Right atrium auricular region (tissue), 2 donors: ENCODE measurements at places on chromosomes 7 and 10.

GRCh38 chr7:54394834-54395233 is 147.3 kb upstream of the VSTM2A start:
- no peaks in the 10 kb centered on the region for H3K27me3 ChIP-seq
- DNase-seq = no peak
- H3K36me3 ChIP-seq = no peaks in the 10 kb centered on the region
- H3K27ac ChIP-seq = no peak overlapping the region
- no peak overlapping the region for H3K4me3 ChIP-seq
- H3K4me1 ChIP-seq = no peaks in the 10 kb centered on the region

DNA sequence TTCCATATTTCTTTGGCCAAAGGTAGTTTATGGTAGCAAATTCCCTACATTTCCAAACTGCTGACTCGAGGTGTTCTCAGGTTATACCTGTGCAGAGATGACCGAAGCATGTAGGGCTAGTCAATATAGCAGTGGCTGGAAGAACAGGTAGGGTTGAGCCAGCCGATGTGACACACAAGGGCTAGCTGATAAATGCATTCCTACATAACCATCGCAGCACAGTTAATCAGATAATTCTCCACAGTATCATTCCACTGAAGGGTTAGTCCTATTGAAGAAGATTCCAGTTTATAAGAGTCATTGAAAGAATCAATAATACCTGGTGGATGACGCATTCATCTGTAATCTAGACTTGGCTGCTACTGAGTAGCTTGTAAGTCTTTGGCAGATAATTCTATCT is 220.0 kb downstream of the KIF20B start:
- no peak overlapping the region for H3K27ac ChIP-seq
- H3K36me3 ChIP-seq = no peaks in the 10 kb centered on the region
- no peaks in the 10 kb centered on the region for H3K4me1 ChIP-seq
- DNase-seq = no peak
- H3K4me3 ChIP-seq = no peak overlapping the region

GRCh38 chr7:99559175-99559915 is 903 bp downstream of the ZNF655 start:
- peak overlapping the region; percentile 94 for H3K4me3 ChIP-seq
- H3K27ac ChIP-seq = peak overlapping the region; percentile 98
- no peaks in the 10 kb centered on the region for H3K27me3 ChIP-seq
- peaks cover 41% of the 10 kb centered on the region for H3K36me3 ChIP-seq
- H3K4me1 ChIP-seq = peaks cover 47% of the 10 kb centered on the region

- H3K27me3 ChIP-seq = no peaks in the 10 kb centered on the region
- no peaks in the 10 kb centered on the region for H3K4me1 ChIP-seq
- no peak for DNase-seq
Measured at GRCh38 chr7:129604713-129605437, 6.6 kb upstream of the NRF1 start.

- H3K27ac ChIP-seq = no peak overlapping the region
- no peaks in the 10 kb centered on the region for H3K27me3 ChIP-seq
- H3K4me3 ChIP-seq = no peak overlapping the region
- no peaks in the 10 kb centered on the region for H3K36me3 ChIP-seq
Measured at GRCh38 chr7:117308891-117309290, 14.0 kb downstream of the WNT2 start.

DNA sequence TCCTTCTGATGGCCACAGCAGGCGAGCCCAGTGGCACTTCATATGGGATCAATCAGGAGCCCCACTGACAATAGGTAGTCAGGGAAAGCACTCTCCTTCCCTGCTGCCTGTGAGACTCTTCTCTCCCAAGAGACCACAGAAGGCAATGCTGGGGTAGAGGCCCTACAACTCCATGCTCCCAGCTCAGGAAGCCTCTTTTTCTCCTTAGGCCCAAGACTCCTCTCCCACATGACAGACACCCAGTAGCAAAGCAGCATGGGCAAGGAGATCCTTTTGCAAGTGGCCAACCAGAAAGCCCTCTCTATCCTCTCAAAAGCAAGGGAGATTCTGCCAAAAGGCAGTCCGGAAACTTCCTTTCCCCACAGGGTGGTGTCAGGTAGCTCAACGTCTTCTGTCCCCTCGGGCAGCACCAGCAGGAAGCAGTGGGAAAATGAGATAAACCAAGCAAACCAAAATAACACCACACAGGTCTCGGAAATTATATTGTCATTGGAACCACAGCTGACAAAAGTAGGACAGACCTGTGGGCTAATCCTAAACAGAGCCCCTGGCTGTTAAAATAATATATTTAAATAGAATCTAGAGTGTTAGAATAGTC is 172.7 kb upstream of the GDF10 start:
- peak; percentile 51 for DNase-seq
- no peak overlapping the region for H3K4me3 ChIP-seq
- no peaks in the 10 kb centered on the region for H3K36me3 ChIP-seq
- no peak overlapping the region for H3K27ac ChIP-seq
- H3K27me3 ChIP-seq = no peaks in the 10 kb centered on the region
- H3K4me1 ChIP-seq = no peaks in the 10 kb centered on the region

- H3K4me1 ChIP-seq = peaks cover 12% of the 10 kb centered on the region
- DNase-seq = no peak
- peaks cover 2% of the 10 kb centered on the region for H3K27me3 ChIP-seq
- no peak overlapping the region for H3K27ac ChIP-seq
- no peaks in the 10 kb centered on the region for H3K36me3 ChIP-seq
Measured at GRCh38 chr10:117221156-117221711, 19.7 kb upstream of the SLC18A2 start.

DNA sequence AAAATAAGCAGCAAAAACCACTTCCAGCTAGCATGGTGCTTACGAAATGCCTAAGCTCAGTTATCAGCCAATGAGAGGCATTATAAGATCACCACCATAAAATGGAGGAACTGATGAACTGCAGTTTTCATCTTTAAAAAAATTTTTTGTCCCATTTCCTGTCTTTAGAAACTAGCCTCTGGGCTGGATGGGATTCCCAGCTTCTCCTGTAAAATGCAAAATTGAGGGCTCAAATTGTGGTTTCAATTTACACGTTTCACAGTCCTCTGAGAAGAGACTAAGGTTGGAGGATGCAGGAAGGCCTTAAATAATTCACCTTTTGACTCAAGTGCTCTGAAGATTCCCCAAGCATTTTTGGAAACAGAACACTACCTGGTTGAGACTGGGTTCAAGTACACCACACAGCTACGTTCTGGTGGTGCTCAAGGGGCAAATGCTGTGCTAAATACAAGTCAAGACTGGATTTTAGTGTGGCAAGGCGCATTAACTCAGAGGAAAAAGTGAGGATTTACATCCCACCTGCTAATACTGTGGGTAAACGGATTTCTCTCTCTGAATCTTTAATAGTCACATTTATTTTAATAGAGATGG is 951 bp downstream of the ZNF25 start:
- peaks cover 6% of the 10 kb centered on the region for H3K4me1 ChIP-seq
- H3K27me3 ChIP-seq = no peaks in the 10 kb centered on the region
- H3K4me3 ChIP-seq = peak overlapping the region; percentile 94
- peak overlapping the region; percentile 99 for H3K27ac ChIP-seq
